ENCODE measurements at places on chromosomes 6 and 20.
A peak's percentile ranks its signal among the peaks of the same experiment; 100 is the strongest.

DNA sequence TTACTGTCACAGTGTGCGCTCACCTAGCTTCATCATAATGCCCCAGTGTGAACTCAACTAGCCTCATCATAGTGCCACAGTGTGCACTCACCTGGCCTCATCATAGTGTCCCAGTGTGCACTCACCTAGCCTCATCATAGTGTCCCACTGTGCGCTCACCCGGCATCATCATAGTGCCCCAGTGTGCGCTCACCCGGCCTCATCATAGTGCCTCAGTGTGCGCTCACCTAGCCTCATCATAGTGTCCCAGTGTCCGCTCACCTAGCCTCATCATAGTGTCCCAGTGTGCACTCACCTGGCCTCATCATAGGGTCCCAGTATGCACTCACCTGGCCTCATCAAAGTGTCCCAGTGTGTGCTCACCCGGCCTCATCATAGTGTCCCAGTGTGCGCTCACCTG lies 10.6 kb downstream of the TMEM242 start:
- no peak for DNase-seq

GRCh38 chr20:24780674-24781417 lies 168.2 kb upstream of the CST7 start:
- DNase-seq, result no peak

DNA sequence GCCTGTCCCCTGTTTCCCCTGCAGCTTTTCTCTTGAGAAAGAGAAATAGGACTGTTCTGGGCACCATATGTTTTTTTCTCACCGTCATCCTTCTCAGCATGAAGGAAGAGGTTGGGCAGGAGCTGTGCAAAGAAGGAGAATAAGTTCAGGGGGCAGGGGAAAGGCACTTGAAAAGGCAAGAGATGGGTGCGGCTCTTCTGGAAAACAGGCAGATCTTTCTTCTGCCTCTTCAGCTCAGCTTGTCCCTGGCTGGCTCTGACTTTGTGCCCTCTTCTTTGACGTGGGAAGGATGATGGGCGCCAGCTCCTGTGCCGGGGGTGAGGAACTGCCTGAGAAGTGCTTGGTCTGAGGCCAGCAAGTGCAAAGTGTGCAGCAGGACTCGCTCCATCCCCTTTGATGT lies 206.5 kb downstream of the DOK5 start:
- no peak for DNase-seq

- no peak for DNase-seq
These were observed 27.3 kb upstream of the ABCC10 start for GRCh38 chr6:43399932-43400487.

DNA sequence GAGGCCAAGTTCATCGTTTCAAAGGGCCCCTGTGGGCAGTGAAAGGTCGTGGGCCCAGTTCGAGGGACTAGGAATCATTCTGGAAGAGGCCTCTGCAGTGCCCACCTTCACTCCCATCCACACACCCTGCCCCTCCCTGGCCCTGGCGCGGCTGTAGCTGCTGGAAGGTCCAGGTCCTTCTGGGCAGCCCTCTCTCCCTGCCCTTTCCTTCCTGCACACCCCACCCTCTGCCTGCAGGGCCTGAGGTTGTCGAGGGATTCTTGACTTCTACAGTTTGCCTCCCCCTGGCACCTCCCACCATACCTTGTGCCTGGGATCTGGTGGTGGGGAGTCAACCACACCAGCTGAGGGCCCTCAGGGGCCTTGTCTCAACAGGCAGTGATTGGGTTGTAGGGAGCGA lies 4.5 kb upstream of the MYT1 start:
- DNase-seq, result no peak

DNA sequence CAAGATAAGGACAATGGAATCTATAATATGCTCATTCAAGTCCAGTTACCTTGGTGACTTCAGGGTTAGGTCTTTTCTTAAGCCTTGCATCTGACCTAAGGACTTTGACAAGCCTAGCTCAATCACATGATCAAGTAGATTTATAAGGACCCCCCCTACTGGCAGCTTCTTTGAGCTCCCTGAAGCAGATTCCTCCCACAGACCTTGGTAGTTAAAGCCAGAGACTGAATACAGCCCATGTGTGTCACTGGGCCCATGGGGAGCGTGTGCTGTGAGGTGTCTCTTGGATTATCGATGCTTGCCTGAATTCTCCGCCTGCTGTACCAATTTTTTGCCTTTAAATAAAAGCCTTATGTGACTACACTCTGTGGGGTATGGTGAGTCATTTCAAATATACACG lies 372.7 kb upstream of the RGS17 start:
- no peak for DNase-seq

DNA sequence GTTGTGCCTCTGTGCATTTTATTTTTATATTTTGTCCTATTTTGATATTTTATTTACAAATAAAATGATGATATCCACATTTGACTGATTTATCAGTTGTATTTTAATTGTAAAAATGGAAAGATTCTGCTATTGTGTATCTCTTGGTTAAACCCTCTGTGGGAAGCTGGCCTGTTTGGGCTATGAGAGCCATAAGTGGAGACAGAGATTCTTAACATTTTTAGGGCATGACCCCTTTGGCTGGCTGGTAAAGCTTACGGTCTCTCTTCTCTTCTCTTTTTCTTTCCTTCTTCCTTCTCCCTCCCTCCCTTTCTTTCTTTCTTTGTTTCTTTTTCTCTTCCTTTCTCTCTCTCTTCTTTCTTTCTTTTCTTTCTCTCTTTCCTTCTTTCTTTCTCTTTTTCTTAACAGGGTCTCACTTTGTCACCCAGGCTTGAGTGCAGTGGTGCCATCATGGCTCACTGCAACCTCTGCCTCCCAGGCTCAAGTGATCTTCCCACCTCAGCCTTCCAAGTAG lies 172.3 kb upstream of the CDYL start:
- DNase-seq, result no peak

DNA sequence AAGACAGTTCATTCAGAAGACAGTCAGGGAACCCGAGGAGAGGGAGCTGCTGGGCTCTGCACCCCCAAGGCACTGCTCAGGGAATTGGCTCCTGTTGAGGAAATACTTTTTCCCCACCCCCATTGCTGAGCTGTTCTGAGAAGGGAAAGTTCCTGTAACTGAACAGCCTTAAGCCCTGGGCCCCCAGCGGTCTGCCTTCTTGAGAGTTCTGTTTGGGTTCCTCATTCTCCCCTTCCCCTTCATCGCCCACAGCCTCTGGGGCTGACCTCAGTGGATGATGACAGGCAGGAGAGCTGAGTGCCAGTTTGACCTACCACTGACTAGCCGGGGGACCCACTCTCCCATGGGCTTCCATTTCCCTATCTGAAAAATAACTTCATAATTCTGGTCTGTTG lies 10.7 kb downstream of the HCK start:
- peak; percentile 74 for DNase-seq

DNA sequence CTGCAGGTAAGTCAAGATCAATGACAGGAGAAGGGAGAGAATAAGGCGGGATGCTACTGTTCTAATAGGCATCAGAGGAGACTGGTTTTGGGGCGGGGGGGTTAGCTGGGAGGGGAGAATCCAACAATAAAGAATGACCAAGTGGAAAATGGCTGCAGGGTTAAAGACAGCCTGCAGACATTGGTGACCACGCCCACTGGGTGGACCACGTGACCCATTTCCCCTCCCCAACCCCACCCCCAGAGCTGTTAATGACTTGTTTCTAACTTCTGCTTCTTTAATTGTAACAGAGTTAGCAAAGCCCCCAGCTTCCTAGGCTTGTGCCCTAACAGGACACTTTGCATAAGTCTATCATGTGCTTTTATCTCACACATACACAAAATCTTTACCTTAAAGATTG lies 344.5 kb downstream of the KIF16B start:
- DNase-seq, result no peak

DNA sequence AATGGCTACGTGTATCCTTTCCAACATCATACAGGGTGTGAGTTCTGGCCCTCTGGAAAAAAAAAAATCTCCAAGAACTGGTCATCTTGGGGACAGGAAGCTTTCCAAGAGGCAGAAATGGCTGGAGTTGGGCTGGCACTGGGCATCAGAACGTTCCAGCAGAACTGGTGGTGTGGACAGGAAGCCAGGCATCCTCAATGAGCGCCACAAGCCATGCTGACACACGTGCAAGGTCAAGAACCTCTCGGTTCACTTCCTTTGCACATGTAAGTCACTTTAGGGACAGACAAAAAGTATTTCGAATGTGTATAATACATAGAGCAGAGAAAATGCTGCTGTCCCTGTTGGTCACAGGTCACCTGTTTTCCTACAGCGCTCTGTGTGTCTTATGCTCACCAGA lies 27.4 kb upstream of the RIN2 start:
- DNase-seq, result no peak

DNA sequence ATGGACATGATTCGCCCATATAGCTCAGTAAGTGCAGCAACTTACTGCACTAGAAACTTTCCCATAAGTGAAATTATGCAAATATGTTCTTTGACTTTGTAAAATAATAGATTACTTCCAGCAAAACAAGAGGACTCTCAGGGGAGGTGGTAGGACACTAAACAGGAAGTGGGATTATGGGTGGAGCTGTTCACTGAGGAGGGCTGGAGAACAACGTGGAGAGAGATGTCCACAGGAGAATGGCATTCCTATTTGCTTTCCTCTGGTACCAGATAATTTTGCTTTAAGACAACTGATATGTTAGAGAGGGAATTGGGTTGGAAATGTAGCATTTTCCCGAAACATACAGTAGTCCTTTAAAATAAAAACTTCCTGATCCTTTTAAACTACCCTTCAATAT lies 3.7 kb downstream of the TPD52L1 start:
- DNase-seq, result no peak

DNA sequence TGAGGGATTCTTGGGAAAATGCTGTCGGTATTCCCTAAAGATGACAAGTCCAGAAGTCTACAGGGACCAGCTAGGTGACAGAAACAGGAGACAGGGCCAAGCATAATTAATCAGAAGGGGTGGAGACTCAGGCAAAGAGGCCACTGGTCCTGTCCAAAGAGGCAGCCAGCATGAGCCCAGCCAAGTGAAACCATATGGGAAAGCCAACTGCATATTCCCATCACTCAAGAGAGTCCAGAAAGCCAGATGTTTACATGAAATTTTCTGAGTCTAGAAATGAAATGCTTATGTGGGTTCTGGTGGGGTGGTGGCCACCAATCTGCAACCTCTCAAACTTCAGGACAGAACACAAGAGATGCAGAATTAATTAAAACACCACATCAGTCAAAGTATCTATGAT lies 74.3 kb downstream of the ANKRD60 start:
- no peak for DNase-seq

DNA sequence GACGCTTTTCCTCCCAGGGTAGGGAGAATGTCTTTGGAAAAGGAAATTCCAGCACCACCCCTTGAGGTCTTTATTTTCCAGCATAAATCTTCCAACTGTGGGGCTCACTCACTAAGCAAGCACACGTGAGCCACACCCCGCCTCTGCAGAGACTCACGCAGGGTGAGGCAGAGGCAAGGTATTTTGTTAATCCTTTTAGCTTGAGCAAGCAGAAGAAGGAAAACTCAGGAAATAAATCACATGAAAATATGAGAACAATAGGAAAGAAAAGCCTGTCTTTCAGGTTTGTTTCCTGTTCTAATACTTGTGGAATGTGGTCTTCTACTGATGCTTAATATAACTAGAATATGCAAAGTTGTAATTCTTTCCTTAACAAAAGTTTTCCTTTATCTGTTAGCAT lies 4.1 kb upstream of the PHACTR2 start:
- DNase-seq, result no peak

DNA sequence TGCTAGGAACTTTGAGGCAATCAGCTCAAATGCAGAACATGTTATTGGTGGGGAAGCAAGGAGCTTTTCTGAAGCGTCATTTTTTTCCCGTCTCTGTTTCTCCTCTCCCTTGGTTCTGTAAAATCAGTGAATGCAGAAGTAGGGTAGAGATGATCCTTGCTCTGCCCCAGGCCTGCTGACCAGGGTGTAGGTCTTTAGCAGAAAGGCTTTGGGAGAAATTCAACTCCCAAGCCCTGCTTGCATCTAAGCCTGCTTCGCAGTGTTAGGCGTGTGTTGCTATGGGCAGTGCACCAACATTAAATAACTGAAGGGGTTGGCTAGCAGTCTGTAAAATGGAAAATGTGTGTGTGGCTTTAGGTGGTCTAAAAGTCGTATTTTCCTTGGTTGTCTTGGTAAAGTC lies 45.9 kb downstream of the SASH1 start:
- DNase-seq, result no peak

DNA sequence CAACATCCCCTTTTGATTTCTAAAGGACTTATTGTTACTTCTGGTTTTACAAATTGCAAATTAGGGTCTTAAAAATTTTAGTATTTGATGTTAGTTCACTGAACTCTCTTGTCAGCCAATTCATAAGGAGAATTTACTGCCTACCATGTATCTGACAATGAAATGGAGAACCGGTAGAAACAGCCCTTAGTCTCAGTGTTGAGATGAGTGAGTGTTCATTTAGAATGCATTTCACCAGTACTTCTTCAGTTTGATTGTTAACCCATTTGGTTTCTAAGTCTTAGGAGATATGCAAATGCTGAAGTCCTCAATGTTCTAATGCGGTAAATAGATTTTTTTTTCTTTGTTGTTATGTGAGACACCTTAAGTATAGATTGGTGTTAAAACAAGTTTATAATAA lies 616.3 kb upstream of the FLRT3 start:
- DNase-seq, result no peak

- no peak for DNase-seq
These were observed 84.8 kb downstream of the TRERF1 start for GRCh38 chr6:42366999-42367352.

DNA sequence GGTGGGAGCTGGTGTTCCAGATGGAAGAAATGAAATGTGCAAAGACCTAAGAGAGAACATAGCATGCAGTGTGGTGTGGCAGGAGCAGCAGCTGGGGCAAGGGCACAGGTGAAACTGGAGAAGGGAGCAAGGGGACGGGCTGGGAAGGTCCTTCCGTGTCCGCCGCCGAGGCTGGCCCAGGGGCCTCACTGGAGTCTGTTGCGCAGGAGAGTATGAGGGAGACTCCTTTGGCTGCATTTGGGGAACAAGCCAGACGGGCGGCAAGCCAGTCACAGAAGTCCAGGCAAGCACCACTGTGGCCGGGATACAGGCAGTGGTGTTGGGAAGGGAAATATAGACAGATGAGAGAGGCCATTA lies 77.7 kb downstream of the GJA10 start:
- DNase-seq, result no peak

GRCh38 chr6:137763436-137763835 lies 103.6 kb upstream of the TNFAIP3 start:
- no peak for DNase-seq

GRCh38 chr20:33875534-33876026 lies 64.4 kb downstream of the CHMP4B start:
- DNase-seq, result no peak

GRCh38 chr20:22052025-22052650 lies 346.7 kb downstream of the PAX1 start:
- DNase-seq, result no peak

- peak; percentile 39 for DNase-seq
These were observed 47.6 kb downstream of the PPP1R3G start for GRCh38 chr6:5132731-5133130.

Data from CD4-positive, alpha-beta T cell treated with Interleukin-1 beta for 1 hour (primary cell).